Kidney epithelial cell (primary cell): ENCODE measurements at places on chromosomes 13 and 19. TPM values are rescaled to one million over a fixed set of nuclear protein-coding genes. Genes with fewer than 3 reads are reported as not detected.

DNA sequence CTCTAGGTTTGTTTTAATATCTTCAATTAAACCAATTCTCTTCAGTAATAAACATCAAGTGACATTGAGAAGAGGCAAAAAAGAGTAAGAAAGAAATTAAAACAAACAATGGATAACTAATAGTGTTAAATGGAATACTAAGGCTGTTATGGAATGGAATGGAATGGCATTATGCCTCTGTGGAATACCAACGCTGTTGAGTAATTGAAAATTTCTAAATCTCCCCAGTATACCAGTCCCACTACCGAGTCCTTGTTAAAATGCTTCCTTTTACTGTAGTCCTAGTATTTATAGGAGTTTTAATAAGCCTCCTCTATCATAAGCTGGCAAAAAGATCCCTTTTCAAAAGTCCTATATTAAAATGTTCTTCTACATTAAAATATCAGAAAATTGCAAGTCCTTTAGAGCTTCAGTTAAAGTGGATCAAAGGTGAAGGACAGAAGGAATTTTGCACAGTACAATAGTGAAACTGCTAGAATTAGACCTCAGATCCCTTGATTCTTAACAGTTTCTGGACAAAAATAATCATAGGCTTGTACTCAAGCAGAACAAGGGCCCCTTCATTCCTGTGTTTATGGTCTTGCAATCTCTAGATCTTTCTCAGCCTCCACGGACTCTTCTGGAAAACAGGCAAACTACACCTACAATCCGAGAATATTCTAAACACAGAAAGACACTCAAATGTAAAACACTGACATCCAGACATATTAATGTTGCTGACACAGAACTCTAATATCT lies 128.2 kb downstream of the PCDH9 start:
- no peak for DNase-seq

- DNase-seq, result no peak
Measured at GRCh38 chr13:43744261-43745031, 42.3 kb downstream of the ENOX1 start.

- DNase-seq, result no peak
Measured at GRCh38 chr19:29680447-29680846, 15.2 kb downstream of the PLEKHF1 start.

DNA sequence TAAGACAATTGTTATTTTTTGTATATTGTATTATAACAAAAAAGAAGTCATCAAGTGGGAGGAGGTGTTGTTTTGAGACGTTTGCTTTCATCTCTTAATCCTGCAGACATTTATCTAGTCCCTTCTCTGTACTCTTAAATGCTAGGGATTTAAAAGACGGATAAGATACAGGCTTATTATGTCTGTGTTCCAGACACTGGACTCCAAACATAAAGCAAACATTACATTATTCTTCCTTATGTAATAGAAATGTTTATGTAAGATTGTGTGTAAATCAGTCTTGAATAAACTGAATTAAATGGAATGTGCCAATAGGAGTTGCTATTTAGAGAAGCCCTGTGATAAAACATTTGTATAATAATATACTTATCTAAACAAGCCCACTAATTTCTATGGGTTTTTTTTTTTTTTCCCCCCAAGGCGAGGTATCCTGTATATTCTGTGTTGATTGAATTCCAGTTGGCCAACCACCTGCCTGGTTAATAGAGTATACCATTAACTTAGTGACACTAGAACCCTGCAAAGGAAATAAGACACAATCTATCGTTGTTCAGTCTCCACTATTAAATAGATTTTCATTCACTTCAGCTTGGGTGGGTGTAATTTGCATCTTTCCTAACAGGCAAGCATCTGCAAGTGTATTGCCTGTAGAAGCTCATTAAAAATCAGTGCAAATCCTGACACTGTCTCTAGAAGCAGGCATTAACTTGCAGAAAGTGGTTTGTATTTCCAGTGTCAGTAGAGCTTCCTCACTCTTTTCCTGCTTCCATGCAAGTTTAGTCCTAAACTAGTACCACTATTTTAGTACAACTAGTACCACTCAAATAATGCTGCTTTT lies 69.0 kb downstream of the LRCH1 start:
- no peak for DNase-seq

DNA sequence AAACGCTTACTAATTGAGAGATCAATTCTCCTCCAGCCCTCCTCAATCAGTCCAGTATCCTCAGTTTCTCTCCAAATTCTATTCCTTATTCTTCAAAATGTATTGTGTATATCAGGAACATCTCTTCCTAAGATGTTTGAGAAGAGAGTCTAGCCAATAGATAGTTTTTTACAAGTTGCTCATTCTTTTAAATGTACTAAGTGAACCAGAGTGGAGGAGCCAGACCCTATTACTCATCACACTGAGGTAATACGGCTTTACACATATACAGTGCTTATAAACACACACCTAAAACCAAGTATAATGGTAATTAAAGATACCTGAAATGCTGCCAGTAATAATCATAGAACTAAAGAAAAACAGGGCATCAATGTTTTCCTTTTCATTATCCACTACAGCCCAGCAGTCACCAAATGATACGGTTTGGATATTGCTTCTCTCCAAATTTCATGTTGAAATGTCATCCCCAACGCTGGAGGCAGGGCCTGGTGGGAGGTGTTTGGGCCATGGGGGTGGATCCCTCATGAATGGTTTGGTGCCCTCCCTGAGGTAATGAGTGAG lies 45.2 kb upstream of the HMGB1 start:
- no peak for DNase-seq

GRCh38 chr13:97468331-97468730 lies 34.4 kb downstream of the RAP2A start:
- DNase-seq, result no peak

DNA sequence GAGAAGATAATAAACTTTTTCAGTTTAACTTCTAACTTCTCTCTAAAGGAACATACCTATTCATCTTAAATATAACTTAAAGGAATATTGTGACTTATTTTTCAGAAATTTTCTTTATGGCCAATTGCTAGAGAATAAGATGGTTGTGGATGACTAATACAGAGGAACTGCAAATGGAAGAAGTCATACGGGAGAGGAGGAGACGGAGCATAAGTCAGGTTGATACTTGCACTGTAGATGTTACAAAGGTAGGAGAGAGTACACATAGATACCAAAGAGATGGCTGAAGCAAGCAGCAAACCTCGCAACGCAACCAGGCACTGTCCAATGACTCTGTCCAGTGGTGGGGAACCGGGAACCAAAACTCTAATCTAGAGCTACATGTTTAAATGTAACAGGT lies 963.4 kb downstream of the PCDH9 start:
- DNase-seq, result no peak

- no peak for DNase-seq
Measured at GRCh38 chr13:57311009-57311586, 144.1 kb downstream of the PRR20E start.

GRCh38 chr13:111853721-111854120 lies 213.2 kb upstream of the SOX1 start:
- DNase-seq, result no peak

- DNase-seq, result no peak
Measured at GRCh38 chr13:41148419-41149283, 16.0 kb upstream of the KBTBD6 start.

- DNase-seq, result no peak
Measured at GRCh38 chr19:54339646-54340358, 840 bp upstream of the LILRA4 start.

DNA sequence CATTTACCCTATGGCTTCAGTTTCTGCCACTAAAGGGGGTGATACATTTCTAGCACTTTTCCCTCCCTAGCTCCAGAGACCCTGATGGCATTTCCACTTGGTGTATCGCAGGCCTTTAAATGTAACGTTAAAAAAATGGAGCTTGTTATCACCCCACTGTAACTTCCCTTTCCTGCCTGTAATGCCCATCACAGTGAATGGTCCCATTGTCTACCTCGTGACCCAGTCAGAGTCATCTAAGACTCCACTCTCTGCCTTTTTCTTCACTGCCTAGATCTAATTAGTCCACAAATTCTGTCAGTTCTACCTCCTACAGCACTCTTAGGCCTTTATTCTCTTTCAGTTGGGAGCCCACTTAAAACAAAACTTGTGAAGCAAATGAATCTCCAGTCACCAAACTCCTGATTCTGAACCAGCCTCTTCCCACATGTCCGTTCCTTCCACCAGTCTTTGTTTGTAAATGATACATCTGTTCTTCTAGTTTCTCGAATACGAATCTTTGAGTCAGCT lies 64.8 kb downstream of the NHLRC3 start:
- DNase-seq, result no peak

DNA sequence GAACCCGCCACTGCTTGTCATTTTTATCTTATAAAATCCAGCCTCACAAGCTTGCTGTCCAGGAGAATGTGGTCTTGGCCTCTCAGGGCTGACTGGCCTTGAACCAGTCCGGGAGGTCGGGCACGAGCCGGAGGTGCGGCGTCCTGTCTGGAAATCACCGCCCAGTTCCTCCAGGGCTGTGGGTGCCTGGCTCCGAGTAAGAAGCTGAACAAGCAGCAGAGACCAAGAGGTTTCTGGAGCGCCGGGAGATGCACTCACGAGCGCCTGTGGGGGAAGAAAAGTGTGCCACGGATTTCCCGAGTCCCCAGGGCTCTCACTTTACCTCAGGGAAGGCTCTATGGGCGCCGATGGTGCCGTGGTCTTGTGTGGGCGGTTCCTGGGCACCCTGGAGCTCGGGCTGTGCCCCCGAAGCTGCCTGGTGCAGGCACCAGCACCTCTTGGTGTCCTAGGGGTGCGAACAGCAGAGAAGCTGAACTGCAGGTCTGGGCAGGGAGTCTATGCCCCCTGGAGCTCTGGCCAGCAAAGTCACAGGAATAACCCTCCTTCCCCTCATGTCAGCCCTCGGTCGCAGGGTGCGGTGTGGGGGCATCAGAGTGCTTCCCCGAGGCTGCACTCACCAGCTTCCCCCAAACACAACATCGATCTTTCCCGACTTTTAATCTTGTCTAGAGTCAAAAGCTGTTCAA lies 50.0 kb downstream of the GAS6 start:
- DNase-seq, result no peak

- no peak for DNase-seq
Measured at GRCh38 chr19:35601971-35602370, 10.6 kb upstream of the HAUS5 start.

DNA sequence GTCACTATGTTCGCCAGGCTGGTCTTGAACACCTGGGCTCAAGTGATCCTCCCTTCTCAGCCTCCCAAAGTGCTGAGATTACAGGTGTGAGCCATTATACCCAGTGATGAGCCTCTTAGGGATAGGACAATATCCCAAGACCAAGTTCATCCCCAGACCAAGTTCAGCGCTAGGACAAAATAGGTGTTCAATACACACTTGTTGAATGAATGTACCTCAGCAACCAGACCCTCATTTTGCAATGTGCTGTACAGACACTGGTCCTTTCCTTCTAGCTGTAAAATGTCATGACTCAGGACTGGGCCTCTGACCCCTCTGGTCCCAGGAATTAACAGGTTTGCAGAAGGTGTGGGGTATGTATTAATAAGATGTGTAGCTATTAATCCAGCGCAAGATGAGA lies 246.0 kb downstream of the TSHZ3 start:
- DNase-seq, result no peak

- DNase-seq, result no peak
Measured at GRCh38 chr13:113275387-113275786, 21.7 kb upstream of the LAMP1 start.

- DNase-seq, result no peak
Measured at GRCh38 chr13:74869846-74870245, 612.1 kb downstream of the TBC1D4 start.

DNA sequence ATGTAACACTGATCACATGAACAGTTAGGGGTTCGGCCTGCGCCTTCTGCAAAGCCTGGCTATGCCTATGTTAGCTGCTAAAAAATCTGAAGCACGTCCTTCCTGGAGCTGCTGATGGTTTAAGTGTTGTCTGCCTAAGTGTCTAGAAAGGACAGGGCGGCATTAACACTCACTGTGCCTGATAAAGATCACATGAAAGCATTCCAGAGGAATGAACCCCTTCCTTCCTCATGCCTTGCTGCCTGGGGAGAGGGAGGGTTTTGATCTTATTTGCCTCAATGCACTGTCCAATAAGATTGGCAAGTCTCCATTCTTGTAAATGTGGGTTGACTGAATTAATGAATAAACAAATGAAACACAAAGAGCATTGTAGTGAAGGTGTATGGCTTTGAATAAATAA lies 5.2 kb downstream of the DOCK9 start:
- DNase-seq, result peak; percentile 69

DNA sequence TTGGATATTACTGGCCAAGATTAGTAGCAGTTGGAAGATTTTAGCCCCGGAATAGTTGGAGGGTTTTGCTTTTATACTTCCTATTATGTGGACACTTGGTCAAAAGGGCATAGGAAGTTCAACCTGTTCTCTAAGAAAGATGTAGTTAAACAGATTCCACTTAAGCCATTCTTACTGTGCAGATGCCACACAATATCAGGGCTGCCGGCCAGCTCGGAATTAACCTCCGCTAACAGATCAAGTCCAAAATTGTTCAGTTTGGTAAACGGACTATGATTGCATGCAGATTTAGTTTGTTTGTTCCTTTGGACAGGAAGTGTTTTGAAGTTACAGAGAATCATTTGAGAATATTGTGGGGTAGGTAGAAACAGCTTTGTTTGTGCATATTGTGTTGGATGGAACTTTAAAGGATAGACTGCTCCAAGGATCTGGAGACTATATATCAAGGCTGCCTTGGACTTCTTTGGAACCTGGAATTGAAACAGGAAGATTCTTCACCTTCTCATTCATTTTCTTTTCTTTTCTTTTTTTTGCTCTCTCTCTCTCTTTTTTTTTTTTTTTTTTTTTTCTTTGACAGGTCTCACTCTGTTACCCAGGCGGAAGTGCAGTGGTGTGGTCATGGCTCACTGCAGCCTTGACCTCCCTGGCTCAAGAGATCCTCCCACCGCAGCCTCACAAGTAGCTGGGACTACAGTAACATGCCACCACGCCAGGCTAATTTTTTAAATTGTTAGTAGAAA lies 5.0 kb upstream of the SPRY2 start:
- no peak for DNase-seq

DNA sequence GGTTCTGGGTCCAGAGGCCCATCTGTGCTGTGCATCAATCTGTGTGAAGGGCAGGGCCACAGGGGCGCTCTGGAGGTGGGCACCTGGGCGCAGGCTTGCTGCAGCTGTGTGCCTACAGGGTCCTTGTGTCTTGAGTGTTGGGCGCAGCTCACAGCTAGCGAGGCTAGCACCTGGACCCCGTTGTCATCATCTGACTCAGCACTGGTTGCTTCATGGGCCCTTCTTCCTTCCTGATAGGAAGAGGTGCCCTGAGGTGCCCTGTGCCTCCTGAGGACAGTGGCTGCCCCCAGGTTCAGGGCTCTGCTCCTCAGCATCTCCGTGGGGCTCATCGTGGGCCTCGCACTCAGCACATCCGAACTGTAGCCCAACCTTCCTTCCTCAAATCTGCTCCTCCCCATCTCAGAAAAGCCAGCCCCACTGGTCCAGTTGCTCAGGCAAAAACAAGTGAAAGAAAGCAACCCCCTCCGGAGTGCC lies 54.8 kb downstream of the GATAD2A start:
- DNase-seq, result no peak

ZNF578 gene
- 3.8 and 4.0 TPM in 2 replicates for total RNA-seq

RGL3 gene
- total RNA-seq, result 10.2 and 18.1 TPM in 2 replicates

NLRP5 gene
- not detected in 2 replicates for total RNA-seq

CCDC194 gene
- total RNA-seq, result not detected in 2 replicates

TEX101 gene
- total RNA-seq, result not detected in 2 replicates

KCNK6 gene
- total RNA-seq, result 3.6 and 4.1 TPM in 2 replicates

FREM2 gene
- 0.75 and 1.0 TPM in 2 replicates for total RNA-seq

MEIOSIN gene
- total RNA-seq, result not detected in 2 replicates
